ENCODE measurements at places on chromosomes 6 and 20. TPM values are rescaled to one million over a fixed set of nuclear protein-coding genes. Genes with fewer than 3 reads are reported as not detected.

LIN28B gene
- not detected for total RNA-seq

SLC16A10 gene
- total RNA-seq = 1.5 TPM

PREX1 gene
- total RNA-seq = 10.9 TPM

HLA-DRB5 gene
- 5.2 TPM for total RNA-seq

MYBL2 gene
- 1.1 TPM for total RNA-seq

EYA4 gene
- total RNA-seq = 0.64 TPM

ELOVL4 gene
- total RNA-seq = not detected

FOXS1 gene
- not detected for total RNA-seq

DYNLT2 gene
- 4.6 TPM for total RNA-seq

HSPA1L gene
- not detected for total RNA-seq

GRCh38 chr20:52105442-52106422 lies 85.8 kb downstream of the ZFP64 start:
- DNase-seq = no peak

- no peak for DNase-seq
These were observed 1.8 kb upstream of the YTHDF1 start for GRCh38 chr20:63217706-63218105.

DNA sequence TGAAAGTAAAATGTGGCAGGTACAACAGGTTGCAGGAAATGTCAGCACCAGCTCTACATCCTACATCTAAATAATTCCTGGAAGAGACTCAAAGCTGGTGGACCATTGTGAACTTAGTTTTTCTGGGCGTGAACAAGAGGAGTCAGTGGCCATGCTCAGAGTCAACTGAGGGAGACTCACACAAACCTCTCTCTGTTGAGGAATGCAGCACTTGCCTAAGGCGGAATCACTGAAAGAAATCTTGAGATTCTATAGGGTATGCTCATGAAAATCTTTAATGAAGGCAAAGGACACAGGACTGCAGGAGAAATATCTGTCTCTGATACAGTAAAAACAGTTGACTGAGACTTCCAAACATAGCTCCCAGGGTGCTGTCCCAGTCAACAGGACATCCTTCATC lies 22.5 kb downstream of the SLC17A4 start:
- no peak for DNase-seq

DNA sequence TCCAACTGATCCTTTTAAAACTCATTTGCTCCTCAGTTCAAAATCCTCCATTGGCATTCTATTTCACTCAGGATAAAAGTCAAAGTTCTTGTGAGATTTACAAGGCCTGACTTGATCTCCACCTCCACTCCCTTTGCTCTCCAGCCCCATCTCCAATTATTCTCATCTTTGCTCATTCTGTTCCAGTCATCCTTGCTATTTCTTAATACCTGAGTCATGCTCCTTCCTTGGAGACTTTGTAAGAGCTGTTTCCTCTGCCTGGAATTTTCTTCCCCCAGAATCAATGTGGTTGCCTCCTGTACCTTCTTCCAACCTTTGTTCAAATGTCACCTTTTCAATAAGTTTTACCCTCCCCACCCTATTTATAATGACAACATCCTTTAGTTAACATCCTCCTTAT lies 373.5 kb downstream of the HTR1B start:
- no peak for DNase-seq

GRCh38 chr6:132065556-132065955 lies 114.4 kb upstream of the CCN2 start:
- no peak for DNase-seq

DNA sequence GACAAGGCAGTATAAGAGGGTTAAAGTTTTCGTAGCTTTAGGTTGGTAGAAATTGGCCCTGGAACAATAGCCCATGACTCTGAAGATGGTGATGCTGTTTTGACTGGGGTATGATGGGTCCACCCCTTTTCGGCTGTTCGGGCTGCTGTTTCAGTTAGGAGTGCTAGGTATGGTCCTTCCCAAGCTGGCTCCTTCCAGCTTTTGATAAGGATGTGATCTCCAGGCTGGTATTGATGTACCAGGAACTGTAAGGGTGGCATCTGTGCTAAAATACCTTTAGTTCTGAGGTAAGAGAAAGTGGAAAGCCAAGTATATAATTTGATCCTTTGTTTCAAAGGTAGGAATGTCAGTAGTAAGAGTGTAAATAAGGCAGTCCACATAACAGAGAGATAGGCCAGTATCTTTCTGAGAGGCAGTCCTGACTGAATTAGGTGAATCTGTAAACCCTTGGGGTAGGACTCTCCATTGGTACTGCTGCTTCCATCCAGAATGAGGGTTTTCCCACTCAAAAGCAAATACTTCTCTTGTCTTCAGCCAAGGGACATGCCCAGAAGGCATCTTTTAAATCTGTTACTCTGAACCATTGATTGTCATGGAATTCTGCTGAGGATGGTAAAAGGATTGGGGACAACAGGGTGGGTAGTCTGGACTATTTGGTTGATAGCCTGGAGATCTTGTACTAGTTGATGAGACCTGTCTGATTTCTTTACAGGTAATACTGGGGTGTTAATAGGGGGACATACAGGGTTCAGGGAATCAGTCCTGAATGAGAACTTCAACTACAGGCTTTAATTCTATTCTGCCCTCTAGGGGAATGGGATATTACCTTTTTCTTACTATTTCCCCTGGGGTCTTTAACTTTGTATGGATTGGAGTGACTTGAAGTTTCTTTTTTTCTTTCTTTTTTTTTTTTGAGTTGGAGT lies 6.1 kb upstream of the ZNFX1 start:
- no peak for DNase-seq

GRCh38 chr20:40787941-40788340 lies 98.9 kb upstream of the MAFB start:
- no peak for DNase-seq

DNA sequence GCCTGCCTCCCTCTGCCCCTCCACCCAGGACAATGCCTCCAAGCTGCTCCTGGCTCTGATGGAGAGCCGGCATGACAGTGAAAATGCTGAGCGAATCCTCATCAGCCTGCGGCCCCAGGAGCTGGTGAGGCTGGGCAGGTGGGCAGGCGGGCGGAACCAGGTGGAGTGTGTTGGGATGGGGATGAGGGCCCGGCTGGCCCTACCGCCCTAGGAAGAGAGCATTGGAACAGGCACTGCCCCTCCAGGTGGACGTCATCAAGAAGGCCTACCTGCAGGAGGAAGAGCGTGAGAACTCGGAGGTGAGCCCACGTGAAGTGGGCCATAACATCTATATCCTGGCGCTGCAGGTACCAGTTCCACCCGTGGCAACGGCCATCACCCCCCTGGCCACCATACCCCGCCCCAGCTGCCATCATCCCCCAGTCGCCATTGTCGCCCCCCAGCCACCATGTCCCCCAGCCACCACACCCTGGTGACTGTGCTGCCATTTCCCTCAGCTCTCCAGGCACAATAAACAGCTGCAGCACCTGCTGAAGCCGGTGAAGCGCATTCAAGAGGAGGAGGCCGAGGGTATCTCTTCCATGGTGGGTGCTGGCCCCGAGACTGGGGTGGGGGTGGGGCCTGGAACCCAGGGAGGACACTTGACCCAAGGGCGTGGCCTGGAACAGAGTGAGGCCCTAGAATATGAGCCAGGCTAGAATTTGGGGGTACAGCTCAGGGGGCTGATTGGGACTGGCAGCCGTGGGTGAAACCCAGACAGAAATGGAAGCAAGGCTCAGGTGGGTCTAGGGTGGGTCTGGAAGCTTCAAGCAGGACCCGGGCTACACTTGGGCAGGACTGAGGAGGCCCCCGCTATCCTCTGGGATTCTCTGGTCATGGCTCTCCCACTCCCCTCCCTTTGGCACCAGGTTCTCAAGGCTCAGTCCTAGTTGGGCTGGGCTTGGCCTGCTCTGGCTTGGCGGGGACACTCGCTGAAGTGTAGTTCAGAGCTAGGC lies 24.2 kb downstream of the UQCC2 start:
- no peak for DNase-seq

GRCh38 chr20:48024539-48024938 lies 239.3 kb upstream of the SULF2 start:
- DNase-seq = no peak

DNA sequence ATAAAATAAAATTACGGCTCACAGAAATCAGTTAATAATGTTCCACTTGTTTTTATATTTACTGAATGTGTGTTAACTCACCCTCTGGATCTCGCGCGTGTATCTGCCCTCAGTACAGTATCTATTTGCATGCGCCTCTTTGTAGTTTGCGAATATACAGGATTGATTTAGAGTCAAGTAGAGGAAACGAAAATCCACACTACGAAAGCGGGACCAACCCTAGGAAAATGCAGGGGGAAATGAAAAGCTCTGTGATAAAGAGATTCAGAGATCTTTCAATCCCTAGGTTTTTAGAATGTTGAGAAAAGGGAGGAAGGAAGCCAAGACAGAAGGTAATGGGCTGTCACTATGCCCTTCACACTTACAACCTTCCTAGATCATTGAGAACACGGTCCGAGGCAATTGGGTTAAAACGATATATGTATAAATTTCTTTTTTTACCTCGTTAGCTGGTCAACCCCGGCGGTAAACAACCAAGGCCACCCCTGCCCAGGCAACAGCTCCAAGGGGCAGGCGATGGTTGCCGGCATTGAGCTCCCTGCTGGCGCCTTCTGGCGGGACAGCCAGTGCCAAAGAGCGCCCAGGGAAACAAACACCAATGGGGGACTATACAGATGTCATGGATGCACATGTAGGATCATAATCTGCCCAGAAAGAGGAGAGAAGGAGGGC lies 792 bp upstream of the FUT9 start:
- no peak for DNase-seq

GRCh38 chr6:90214966-90215365 lies 81.7 kb downstream of the BACH2 start:
- DNase-seq = no peak

DNA sequence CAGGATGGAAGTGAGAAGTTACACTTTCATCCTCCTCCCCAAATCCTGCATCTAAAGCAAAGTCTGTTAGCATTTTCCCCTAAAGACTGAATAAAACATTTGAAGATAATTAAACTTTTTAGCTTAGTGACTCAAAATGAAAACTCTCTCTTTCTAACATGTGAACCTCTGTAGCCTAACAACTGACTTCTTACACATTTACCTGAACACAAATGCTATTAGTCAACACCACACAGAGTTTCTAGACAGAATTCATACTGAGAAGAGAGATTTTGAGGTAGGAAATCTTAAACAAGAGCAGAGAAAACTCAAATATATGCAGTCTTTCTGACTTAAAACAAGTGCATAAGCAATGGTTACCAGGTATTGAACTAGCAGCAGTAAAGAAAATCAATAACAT lies 149.9 kb upstream of the SMLR1 start:
- no peak for DNase-seq

- DNase-seq = no peak
These were observed 282.9 kb upstream of the RNF217 start for GRCh38 chr6:124679387-124679786.

DNA sequence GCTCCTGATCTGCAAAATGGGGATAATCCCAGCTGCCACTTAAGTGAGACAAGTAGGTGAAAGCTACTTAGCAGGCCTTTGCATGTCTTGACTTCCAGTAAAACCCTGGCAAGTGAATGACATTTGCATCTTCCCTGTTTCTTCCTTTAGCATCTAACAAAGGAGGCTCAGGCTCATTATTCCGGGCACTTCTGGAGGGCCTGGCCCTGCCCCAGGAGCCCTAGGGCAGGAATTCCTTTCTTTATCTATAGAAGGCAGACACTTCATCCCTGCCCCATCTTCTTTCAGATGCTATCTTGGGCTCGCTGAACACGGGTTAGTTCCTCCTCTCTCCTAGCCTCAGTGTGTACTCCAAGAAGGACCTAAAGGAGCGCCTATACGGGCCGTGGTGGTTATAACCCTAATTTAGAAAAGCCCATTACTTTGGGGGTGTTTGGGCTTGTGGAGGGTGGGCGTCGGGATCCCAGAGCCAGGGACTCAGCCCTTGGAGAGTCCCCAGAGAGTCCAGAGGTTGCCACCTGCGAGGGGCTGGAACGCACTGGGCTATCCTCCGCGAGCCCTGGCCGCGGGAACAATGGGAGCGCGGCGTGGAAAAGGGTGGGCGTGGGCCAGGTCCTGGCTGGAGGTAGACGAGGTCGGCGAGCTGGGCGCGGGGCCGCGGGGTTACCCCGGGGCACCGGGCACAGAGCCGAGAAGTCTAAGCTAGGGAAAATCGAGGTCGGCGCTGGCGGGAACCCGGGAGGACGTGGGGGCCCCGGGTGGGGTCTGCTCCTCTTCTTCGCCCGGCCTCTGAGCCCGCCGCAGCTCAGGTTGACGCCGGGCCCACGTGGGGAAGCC lies 62.8 kb upstream of the EPB41L1 start:
- no peak for DNase-seq

GRCh38 chr6:149229096-149229495 lies 88.4 kb upstream of the TAB2 start:
- no peak for DNase-seq

DNA sequence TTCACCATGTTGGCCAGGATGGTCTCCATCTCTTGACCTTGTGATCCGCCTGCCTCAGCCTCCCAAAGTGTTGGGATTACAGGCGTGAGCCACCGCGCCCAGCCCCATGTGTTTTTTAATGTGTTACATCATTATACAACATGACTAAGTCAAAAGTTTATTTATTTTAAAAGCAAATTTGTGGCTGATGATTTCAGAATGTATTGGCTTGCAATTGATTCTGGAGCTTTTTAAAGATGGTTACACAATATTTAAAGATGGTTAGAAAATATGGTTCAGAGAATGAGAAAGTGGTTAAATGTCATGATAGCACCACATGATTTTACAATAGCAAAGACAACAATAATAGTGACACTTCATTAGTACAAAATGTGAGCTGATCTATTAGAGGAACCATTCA lies 80.5 kb downstream of the SASH1 start:
- no peak for DNase-seq

DNA sequence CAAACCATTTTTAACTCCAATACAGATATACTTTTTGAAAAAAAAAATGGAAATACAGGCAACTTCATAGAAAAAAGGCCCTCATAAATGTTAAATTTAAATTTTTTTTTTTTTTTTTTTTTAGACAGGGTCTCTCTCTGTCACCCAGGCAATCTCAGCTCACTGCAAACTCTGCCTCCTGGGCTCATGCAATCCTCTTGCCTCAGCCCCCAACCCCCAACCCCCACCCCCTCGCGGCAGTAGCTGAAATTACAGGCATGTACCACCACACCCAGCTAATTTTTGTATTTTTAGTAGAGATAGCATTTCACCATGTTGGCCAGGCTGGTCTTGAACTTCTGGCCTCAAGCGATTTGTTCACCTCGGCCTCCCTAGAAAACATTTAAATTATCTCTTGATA lies 12.8 kb upstream of the ULBP3 start:
- DNase-seq = no peak

- DNase-seq = no peak
These were observed 38.5 kb upstream of the PTPRK start for GRCh38 chr6:128558924-128559323.

- DNase-seq = no peak
These were observed 51.7 kb downstream of the DTD1 start for GRCh38 chr20:18639501-18639979.
